H4 (cell line): ENCODE measurements at places on chromosomes 6 and 20.

GRCh38 chr20:44773070-44773829 is 27.6 kb downstream of the KCNK15 start:
- no peak for DNase-seq

DNA sequence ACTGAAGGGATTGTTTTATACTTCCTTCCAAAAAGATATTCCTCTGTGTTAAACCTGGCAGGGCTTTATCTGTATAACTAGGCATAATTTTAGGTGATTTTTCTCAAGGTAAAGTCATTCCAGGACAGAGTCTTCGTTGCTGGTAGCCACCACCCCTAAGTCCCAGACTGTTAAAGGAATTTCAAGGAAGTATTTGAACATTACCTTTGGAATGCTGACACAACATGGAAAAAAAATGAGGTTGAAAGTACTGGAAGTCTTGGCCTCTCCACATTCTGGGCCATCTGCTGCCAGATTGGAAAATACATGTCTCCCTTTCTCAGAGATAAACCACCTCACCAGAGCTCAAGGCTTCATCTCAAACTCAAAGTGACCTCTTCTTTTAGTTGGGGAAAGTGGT is 27.0 kb upstream of the ETV7 start:
- no peak for DNase-seq

DNA sequence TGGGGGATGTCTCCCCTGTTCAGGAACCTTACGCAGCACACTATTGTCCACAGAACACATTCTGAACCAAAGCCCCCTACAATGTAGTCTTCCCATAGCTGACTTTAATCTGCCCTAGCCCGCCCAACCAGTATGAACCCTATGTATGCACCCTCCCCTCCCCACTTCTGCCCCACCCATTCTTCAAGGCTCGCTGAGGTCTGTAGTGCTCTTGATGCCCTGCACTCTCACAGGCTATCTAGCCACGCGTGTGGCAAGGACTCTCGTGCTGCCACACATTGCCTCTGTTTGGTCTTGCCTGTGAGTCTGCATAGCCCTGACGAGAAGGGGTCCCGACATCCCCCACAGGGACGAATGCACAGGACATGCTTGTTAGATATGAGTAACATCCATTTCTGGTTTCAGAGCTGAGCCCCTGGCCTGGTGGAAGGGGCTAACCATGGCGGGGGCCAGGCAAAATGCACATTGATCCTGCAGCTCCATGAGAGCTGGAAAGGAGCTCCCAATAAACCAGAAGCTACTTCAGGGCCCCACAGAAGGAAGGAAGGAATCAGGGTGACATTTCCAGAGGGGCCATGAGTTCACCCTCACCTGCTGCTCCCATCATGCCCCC is 22.6 kb downstream of the MOCS1 start:
- DNase-seq = no peak

DNA sequence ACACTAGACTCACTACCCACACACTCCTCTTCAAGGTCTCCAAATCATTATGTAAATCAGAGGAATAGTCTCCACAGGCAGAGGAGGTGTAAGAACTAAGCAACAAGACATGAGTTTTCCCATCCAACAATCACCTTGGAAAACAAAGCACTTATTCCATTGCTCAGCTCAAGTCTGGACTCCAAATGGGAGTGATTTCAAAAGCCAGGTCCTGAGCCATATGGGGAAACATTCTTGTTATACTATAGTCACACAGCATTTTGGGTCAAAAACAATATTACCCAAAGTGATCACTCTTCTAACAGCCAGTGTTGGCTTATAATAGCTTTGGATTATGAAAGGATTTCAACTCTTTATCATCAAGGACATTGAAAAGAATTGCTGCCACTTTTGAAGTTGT is 3.6 kb upstream of the PRPH2 start:
- no peak for DNase-seq

GRCh38 chr20:43507150-43508080 is at the start of gene L3MBTL1:
L3MBTL1 (plus strand) TSS chr20:43507697; CDS start chr20:43513504, 5,807 bp downstream.
- no peak for DNase-seq

DNA sequence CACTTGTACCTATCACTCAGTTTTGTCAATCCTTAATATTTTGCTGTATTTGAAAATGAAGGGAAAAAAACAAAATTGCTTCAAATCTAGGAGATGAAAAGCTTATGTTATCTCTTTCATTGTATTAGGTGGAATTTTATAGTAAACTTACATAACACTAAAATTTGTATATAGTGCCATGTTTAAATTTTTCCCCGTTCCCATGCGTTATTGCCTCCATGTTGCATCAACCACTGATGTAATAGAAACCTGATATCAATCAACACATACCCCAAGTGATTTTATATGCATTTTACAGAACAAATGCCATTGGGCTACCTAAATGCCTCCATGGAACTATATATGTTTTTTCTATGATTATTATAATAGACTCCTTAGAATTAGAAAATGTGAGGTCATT is 14.8 kb upstream of the TREM2 start:
- DNase-seq = no peak

- no peak for DNase-seq
These were observed 882 bp upstream of the FAM184A start for GRCh38 chr6:119079283-119079809.

- DNase-seq = no peak
These were observed 24.9 kb downstream of the SESN1 start for GRCh38 chr6:109069746-109070145.

- no peak for DNase-seq
These were observed 3.9 kb downstream of the APOBEC2 start for GRCh38 chr6:41056768-41057490.

DNA sequence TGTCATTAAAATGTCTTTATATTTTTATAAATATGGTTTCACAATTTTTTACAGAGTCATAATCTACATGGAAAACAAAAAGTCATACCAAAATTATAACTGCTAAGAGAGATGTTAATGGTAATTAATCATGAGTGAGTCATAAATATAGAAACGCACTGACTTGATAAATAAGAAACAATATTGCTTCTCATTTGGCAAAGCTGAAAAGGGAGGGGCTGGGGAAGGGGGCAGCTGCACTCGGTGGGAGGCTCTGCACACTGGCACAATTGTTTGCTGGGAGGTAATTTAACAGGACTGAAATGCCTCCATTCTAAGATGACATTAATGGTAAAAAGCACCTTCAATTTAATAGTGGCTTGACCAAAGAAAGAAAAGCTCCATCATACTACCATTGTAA is 133.3 kb upstream of the AGPAT4 start:
- DNase-seq = no peak

DNA sequence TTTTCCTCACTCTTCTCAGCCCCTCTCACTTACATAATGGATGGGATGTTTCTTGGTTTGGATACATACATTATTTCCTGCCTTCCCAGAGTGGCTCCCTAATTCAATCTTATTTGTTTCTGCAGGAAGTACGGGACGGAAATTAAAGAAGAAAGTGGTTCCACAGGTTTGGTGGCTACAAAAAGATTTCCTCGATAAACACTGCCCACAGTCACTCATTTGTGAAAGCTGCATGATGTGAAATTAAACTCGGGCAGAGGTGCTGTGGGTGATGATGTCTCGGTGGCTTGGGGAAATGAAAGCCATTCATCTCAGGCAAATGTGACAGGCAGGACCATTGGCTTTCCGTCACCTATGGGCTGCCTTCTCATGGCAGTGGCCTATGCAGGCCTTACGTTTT is 119.5 kb upstream of the KCNG1 start:
- DNase-seq = no peak

GRCh38 chr6:48615041-48615440 is 504.0 kb upstream of the PTCHD4 start:
- DNase-seq = no peak

- DNase-seq = no peak
These were observed 47.9 kb downstream of the STK35 start for GRCh38 chr20:2149507-2149906.

- DNase-seq = no peak
These were observed 4.4 kb upstream of the LMBRD1 start for GRCh38 chr6:69801225-69801624.

GRCh38 chr6:139597087-139597763 is 222.8 kb upstream of the CITED2 start:
- no peak for DNase-seq

DNA sequence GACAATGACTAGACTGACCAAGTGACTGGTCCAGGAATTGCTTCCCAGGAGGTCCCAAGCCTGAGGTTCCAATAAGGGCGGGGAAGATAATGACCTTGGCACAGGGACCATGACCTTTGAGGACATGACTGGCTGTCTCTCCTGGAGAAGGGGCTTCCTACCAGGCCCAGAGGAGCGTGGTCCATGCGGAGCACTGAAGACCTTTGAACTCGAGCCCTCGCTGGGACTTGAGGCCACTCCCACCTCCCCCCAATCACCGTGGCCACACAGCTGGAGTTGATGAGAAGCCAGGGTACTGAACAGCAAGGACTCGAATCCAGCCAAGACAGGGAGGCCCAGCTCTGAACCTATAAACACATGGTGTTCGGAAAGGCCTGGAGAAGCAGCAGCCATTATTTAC is 677.0 kb downstream of the PRKN start:
- no peak for DNase-seq

- DNase-seq = no peak
These were observed 36.8 kb upstream of the FLRT3 start for GRCh38 chr20:14374196-14374595.

- DNase-seq = no peak
These were observed 24.7 kb downstream of the RALGAPB start for GRCh38 chr20:38497246-38497935.

- DNase-seq = no peak
These were observed 275.1 kb downstream of the GRIK2 start for GRCh38 chr6:101668496-101669030.

DNA sequence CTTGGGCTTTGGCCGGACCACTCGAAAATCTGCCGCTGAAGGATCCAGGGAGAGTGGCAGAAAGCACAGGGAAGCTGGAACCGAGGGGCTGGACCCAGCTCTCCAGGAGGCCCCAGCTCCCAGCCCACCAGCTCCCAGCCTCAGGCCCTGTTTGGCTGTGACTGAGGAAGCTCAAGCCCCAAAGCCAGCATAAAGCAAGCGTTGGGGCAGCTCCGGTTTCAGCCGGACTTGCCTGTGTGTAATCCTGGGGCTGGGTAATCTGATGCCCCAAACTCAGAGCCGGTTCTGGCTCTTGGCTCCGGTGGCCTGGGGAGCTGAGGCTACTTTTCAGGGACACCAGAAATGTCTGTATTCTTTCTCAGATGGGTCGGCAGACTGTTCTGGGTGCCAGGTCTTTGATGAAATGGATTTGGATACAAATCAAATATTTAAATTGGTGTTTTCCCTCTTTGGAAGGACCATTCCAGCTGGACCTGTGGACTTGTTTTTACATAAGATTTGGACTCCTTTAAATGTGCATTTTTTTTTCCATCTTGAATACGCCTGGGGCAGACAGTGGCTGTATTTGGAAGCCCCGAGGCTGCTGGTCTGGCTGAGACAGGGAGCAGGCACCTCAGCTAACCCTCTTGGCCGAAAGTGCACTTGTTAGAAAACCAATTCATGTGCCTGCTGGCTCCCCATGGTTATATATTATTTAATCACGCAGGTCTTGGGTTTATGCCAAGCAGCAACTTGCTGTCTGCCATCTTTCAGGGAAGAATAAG is 29.7 kb downstream of the RPP40 start:
- DNase-seq = no peak

- DNase-seq = no peak
These were observed 282.7 kb downstream of the ADGB start for GRCh38 chr6:146881228-146882181.

- DNase-seq = no peak
These were observed 63.2 kb upstream of the DUSP22 start for GRCh38 chr6:228881-229651.

GRCh38 chr6:34416877-34417371 is 8.9 kb downstream of the RPS10 start:
- DNase-seq = no peak

GRCh38 chr6:111845441-111845871 is 27.8 kb downstream of the FYN start:
- no peak for DNase-seq

GRCh38 chr6:144405163-144405562 is 120.0 kb downstream of the UTRN start:
- DNase-seq = no peak

DNA sequence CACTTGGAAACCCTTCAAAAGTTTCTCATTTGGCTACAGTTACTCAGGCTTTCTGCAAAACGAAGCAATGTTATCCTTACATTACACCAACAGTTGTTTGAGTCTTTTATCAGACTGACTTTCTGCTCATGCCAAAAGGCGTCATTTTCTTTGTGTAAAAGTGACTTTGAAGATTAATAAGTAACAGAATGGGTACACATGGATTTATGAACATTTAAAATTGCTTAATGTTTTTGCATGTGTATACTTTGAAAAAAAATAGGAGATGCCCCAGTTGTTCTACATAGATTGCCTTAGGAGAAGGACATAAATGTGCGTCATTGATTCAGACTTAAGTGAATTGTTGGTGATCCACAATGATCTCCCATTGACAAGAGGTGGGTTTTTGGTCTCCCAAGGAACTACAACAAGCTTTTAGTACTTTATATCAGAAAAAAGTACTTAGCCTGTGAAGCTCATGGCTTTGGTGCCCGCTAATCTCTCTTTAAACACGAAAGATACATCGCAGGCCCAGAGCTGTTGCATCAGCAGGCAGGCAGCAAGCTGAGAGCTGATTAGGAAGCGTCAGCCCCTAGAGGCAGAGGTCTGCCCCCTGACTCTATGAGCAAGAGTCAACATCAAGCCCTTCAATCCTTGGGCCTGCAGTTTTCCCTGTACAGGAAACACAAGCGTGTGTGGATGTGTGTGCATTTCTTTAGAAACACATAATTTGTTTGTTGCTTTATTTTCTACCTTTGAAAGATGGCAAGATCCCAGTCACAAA is 45.9 kb downstream of the SLC22A3 start:
- no peak for DNase-seq

DNA sequence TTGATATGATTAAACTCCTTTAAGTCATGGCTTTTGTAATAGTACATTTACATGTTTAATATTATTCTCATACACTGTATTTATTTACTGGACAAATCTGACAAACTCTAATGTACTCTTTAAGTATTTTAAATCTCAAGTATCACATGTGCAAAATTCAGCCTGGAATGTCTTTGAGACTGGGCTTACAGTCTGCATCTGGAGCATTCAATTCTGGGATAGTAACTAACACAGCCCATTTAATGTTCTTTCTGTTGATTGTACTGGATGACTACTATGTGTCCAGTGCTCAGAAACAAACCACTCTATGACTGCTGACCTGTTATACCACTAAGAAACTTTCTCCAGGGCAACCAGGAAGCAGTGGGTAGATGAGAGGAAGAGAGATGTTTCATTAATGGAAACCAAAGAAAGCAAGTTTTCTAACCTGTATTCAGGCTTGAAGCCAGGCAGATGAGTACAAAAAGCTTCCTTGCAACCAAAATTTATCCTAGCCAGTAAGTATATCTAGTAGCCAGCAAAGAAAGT is 26.8 kb downstream of the FBXL4 start:
- no peak for DNase-seq
